Epithelial cell of proximal tubule (primary cell): ENCODE measurements at places on chromosomes 7 and 10.

DNA sequence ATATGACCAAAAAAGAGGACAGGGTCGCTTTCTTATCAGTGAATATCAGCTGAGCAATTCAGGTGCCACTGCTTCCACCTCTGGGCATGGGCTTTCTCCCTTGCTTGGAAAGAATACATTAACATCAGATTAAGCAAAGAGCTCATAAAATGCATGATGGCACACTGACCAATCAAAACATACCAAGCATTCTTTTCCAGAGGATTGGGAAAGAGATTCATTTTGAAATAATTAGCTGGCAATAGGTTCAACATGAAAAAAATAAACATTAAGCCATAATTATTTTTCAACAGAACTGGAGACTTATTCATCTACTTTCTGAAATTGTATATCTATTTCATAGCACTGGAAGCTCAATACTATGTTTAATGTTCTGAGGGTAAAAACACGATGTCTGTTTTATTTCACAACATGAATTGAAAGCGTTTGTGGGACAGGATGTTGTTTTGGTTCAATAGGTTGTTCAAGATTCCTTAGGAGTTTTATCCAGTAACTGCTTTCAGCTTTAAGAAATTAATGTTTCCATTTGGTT, 53.2 kb downstream of the TFAM start:
- peak; percentile 93 for DNase-seq

- no peak for DNase-seq
Measured at GRCh38 chr7:156703209-156703608, 62.6 kb downstream of the RNF32 start.

- no peak for DNase-seq
Measured at GRCh38 chr7:96887426-96887825, 117.9 kb upstream of the DLX6 start.

DNA sequence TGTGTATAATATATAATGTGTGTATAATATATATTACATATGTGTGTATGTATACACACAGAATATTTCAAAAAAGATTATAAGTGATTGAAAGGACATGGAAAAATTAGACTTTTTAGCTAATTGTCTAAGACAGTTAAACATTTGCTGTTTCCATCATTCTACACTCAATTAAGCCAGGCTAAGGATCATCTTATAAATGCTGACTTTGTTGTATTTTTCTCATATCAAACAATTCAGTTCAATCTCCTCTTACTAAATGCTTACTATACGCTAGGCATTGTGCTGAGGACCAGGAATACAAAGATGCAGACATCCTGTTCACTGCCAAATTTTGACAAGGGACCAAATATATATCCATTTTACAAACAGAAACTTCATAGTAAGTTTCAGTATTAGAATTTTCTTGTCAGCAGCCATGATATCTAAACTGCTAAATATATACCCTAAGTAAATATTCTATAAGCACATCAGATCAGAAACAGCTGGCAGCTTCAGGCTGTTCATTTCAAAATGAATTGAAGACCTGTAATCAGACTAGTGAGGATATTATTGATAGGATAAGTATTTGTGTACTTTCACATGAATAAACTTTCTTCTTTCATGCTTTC, 10.3 kb upstream of the LRRN3 start:
- DNase-seq, result no peak

GRCh38 chr7:14850039-14850438, 52.5 kb downstream of the DGKB start:
- peak; percentile 13 for DNase-seq

- no peak for DNase-seq
Measured at GRCh38 chr10:28925121-28925663, 247.9 kb downstream of the BAMBI start.

- DNase-seq, result peak; percentile 49
Measured at GRCh38 chr7:19561121-19561805, 147.6 kb downstream of the POLR1F start.

- DNase-seq, result no peak
Measured at GRCh38 chr7:117165656-117166055, 157.2 kb downstream of the WNT2 start.
